A549 treated with DMSO at 1 μM for 4 hours (cell line): ENCODE measurements at places on chromosomes 5 and 9. TPM values are rescaled to one million over a fixed set of nuclear protein-coding genes. Genes with fewer than 3 reads are reported as not detected.

The DND1 gene
- total RNA-seq, result 0.28 to 1.4 TPM (median 0.84 TPM) in 5 replicates

The RMRP gene
- total RNA-seq, result 7.7 to 45.5 TPM (median 11.2 TPM) in 4 of 5 replicates, not detected in the other

The CAVIN4 gene
- 0.25 to 0.77 TPM (median 0.53 TPM) in 5 replicates for total RNA-seq

The C9 gene
- total RNA-seq, result not detected in 5 replicates

The IFNA21 gene
- total RNA-seq, result not detected in 5 replicates

The DAB2IP gene
- total RNA-seq, result 12.7 to 14.5 TPM (median 13.3 TPM) in 5 replicates
